ENCODE measurements at places on chromosomes 2 and 18. TPM values are rescaled to one million over a fixed set of nuclear protein-coding genes. Genes with fewer than 3 reads are reported as not detected.
A peak's percentile ranks its signal among the peaks of the same experiment; 100 is the strongest.

LYPD6 gene
- total RNA-seq, result 3.1 TPM

ST8SIA5 gene
- 0.62 TPM for total RNA-seq

LIMS4 gene
- 35.7 TPM for total RNA-seq

DUSP2 gene
- total RNA-seq, result 0.33 TPM

LYG1 gene
- total RNA-seq, result 0.35 TPM

RNF152 gene
- total RNA-seq, result 27.5 TPM

ATP6V1C2 gene
- total RNA-seq, result not detected

CCDC178 gene
- total RNA-seq, result 0.80 TPM

NHEJ1 gene
- total RNA-seq, result 12.1 TPM

DLGAP1 gene
- total RNA-seq, result 0.81 TPM

TNFRSF11A gene
- total RNA-seq, result 11.1 TPM

DNA sequence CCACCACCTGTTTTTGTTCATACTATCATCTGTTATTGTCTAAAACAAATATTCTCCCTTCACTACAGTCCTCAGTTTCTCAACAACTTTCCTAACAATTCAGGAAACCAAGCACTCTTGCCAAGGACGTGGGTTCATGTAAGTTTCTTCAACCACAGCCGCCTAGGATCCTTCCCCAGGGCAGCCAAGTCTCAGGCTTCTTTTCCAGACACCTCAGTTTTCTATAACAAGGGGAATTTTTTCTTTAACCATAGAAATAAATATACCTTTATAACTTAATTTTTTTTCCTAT, 39.4 kb upstream of the AGPS start:
- no peak for DNase-seq
- peaks cover 6% of the 10 kb centered on the region for H3K4me1 ChIP-seq
- no peak overlapping the region for H3K4me3 ChIP-seq
- H3K27ac ChIP-seq, result no peak overlapping the region
- H3K36me3 ChIP-seq, result no peaks in the 10 kb centered on the region

DNA sequence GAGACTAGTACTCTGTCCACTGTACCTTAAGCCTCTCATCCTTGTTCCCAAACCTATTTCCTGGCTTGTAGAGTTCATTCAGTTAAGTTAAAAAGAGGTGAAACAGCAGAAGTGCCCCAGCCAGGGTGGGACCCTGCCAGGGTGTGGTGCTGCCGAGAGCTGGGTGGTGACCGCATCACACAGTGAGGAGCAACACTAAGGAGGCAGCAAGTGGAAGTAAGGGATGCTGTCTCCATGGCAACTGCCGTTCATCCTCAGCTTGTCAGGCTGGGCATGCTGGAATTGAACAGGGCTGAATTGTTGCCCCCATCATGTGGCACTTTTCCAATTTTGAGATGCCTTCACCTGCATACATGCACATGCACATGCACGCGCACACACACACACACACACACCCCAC, 77.0 kb downstream of the VSNL1 start:
- no peak overlapping the region for H3K27ac ChIP-seq
- H3K4me1 ChIP-seq, result no peaks in the 10 kb centered on the region
- no peak overlapping the region for H3K4me3 ChIP-seq

- no peak overlapping the region for H3K4me3 ChIP-seq
- no peak overlapping the region for H3K27ac ChIP-seq
- DNase-seq, result peak; percentile 26
These were observed 11.4 kb downstream of the AGAP1 start for GRCh38 chr2:235505181-235505741.

GRCh38 chr2:239178484-239178883, 222.3 kb downstream of the HDAC4 start:
- no peak overlapping the region for H3K27ac ChIP-seq
- no peaks in the 10 kb centered on the region for H3K36me3 ChIP-seq
- H3K4me1 ChIP-seq, result no peaks in the 10 kb centered on the region
- no peaks in the 10 kb centered on the region for H3K27me3 ChIP-seq

- H3K36me3 ChIP-seq, result no peaks in the 10 kb centered on the region
- H3K27ac ChIP-seq, result no peak overlapping the region
- H3K4me3 ChIP-seq, result no peak overlapping the region
- H3K4me1 ChIP-seq, result no peaks in the 10 kb centered on the region
- DNase-seq, result no peak
These were observed 43.8 kb upstream of the SLC4A10 start for GRCh38 chr2:161580426-161580825.

- peaks cover 34% of the 10 kb centered on the region for H3K4me1 ChIP-seq
- H3K27me3 ChIP-seq, result no peaks in the 10 kb centered on the region
- H3K4me3 ChIP-seq, result no peak overlapping the region
- H3K27ac ChIP-seq, result no peak overlapping the region
These were observed 437.7 kb downstream of the CPS1 start for GRCh38 chr2:210994104-210994503.

GRCh38 chr2:76323381-76323780, 612.7 kb upstream of the GCFC2 start:
- H3K27ac ChIP-seq, result no peak overlapping the region
- no peaks in the 10 kb centered on the region for H3K4me1 ChIP-seq
- DNase-seq, result no peak
- H3K27me3 ChIP-seq, result no peaks in the 10 kb centered on the region
- no peaks in the 10 kb centered on the region for H3K36me3 ChIP-seq
- H3K4me3 ChIP-seq, result no peak overlapping the region

GRCh38 chr18:37641573-37641972, 76.0 kb upstream of the CELF4 start:
- no peaks in the 10 kb centered on the region for H3K36me3 ChIP-seq
- H3K4me1 ChIP-seq, result no peaks in the 10 kb centered on the region
- H3K27ac ChIP-seq, result no peak overlapping the region
- no peak overlapping the region for H3K4me3 ChIP-seq

- no peak overlapping the region for H3K4me3 ChIP-seq
- no peak for DNase-seq
- H3K36me3 ChIP-seq, result no peaks in the 10 kb centered on the region
- H3K27ac ChIP-seq, result no peak overlapping the region
- no peaks in the 10 kb centered on the region for H3K27me3 ChIP-seq
These were observed 96.6 kb downstream of the PIEZO2 start for GRCh38 chr18:11052800-11053199.

GRCh38 chr2:53861824-53862223, 2.1 kb upstream of the GPR75 start:
- H3K27me3 ChIP-seq, result no peaks in the 10 kb centered on the region
- H3K4me3 ChIP-seq, result no peak overlapping the region
- no peak overlapping the region for H3K27ac ChIP-seq
- H3K36me3 ChIP-seq, result peaks cover 12% of the 10 kb centered on the region

DNA sequence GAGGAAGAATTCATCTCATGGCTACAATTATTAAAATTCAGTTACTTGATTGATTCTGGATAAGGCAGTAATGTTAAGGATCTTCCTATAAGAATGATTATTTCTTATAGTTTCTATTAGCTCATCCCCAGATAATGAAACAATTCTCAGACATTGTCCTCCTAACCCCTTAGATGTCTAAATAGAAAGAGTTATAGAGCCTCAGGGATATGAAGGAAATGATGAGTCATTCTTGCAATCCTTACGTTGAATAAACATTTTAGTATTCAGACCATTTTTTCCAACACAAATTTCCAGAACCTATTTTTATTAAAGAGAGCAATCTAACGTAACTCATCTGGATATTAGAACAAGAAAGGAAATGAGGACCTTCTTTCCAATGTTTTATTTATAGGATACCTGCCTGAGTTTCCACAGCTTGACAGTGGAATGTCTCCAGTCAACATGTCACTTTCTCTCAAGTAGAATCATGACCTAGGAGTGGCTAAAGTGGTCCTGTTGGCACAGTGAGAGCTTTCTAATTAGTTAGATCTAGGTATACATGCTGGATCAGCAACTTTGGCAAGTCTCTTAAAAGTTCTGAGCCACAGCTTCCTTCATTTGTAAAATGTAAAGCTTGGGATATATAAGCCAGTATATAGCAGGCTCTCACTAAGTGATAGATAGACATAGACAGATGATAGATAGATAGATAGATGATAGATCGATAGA, 88.0 kb upstream of the RAB27B start:
- no peak overlapping the region for H3K27ac ChIP-seq
- H3K4me1 ChIP-seq, result peaks cover 7% of the 10 kb centered on the region
- DNase-seq, result peak; percentile 41
- no peak overlapping the region for H3K4me3 ChIP-seq

- no peaks in the 10 kb centered on the region for H3K36me3 ChIP-seq
- H3K4me3 ChIP-seq, result peak within 1 kb of the TSS; percentile 63
- DNase-seq, result peak; percentile 73
- H3K4me1 ChIP-seq, result peaks cover 14% of the 10 kb centered on the region
- H3K27ac ChIP-seq, result peak within 1 kb of the TSS; percentile 16
- no peaks in the 10 kb centered on the region for H3K27me3 ChIP-seq
These were observed at the start of gene IL1R1 for GRCh38 chr2:102141970-102142828. TSS of gene IL1R1 (plus strand) at chr2:102142746. CDS start at chr2:102157725, 14,979 bp downstream.

DNA sequence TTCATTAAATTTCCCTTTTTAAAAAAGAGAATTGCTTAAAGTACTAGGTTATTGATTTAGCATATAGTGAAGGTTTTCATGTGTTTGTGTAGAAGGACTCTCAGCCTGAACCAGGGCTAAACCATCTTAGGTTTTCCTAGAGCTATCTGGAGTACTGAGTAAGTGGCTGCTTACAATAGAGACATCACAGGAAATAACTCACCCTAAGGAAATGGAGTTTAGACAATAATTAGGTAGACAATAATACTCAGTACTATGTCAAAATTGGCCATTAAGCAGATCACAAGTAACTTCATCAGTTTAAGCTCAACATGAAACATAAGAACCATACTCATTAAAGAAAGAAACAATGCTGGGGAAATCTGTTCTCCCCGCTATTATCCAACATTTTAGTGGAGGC, 240.0 kb downstream of the RND3 start:
- H3K27me3 ChIP-seq, result no peaks in the 10 kb centered on the region
- H3K27ac ChIP-seq, result peak overlapping the region; percentile 18
- H3K4me1 ChIP-seq, result peaks cover 6% of the 10 kb centered on the region
- DNase-seq, result peak; percentile 26
- no peaks in the 10 kb centered on the region for H3K36me3 ChIP-seq
- H3K4me3 ChIP-seq, result no peak overlapping the region

GRCh38 chr2:238069877-238070276, 9.1 kb downstream of the SCLY start:
- H3K4me1 ChIP-seq, result no peaks in the 10 kb centered on the region
- peaks cover 6% of the 10 kb centered on the region for H3K36me3 ChIP-seq
- H3K27me3 ChIP-seq, result no peaks in the 10 kb centered on the region
- H3K27ac ChIP-seq, result no peak overlapping the region

DNA sequence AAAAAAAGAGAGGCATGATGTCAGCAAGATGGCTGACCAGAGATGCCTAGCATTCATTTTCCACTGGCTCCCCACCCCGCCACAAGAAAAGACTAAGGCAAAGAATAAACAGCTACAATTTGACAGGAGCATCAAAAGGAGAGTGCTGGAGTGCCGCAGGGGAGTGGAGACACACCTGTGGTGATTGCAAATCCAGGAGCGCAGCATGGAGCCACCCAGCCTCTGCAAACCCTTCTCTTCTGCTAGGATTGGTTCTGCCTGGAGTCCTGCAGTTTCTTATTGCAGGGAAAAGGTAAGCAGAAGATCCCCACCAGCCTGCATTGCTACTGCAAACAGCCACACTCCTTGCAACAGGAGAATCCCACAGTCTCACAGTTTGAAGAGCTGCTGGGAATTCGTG, 26.1 kb downstream of the BOLL start:
- no peaks in the 10 kb centered on the region for H3K27me3 ChIP-seq
- H3K36me3 ChIP-seq, result no peaks in the 10 kb centered on the region
- no peaks in the 10 kb centered on the region for H3K4me1 ChIP-seq
- H3K27ac ChIP-seq, result no peak overlapping the region
- H3K4me3 ChIP-seq, result no peak overlapping the region

DNA sequence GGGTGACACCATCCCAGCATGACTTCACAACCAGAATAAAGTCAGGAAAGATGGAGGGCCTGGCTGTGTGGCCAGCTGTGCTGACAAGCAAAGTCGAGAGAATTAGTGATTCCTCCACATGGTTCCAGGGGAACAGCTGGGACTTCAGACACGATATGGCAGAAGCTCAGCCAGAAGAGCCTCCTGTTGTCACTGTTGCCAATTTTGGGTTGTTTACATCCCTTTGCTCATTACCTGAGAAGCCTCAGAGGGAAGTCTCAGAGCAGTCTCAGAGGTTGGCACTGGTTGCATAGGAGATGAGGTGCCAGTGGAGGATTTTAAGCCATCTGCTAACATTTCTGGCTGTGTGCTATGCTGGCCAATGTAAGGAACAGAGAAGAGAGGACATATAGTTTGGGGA, 16.0 kb downstream of the LINC00305 start:
- no peak overlapping the region for H3K27ac ChIP-seq
- H3K36me3 ChIP-seq, result no peaks in the 10 kb centered on the region
- no peaks in the 10 kb centered on the region for H3K27me3 ChIP-seq
- no peak overlapping the region for H3K4me3 ChIP-seq
- no peak for DNase-seq
- no peaks in the 10 kb centered on the region for H3K4me1 ChIP-seq

Measured in endothelial cell of umbilical vein (primary cell).